ENCODE measurements at places on chromosomes 11 and 22.
A peak's percentile ranks its signal among the peaks of the same experiment; 100 is the strongest.

GRCh38 chr22:44887941-44888366 lies 121.9 kb downstream of the PHF21B start:
- no peak for DNase-seq

GRCh38 chr22:40107851-40108378 lies 69.8 kb upstream of the TNRC6B start:
- no peak for DNase-seq

DNA sequence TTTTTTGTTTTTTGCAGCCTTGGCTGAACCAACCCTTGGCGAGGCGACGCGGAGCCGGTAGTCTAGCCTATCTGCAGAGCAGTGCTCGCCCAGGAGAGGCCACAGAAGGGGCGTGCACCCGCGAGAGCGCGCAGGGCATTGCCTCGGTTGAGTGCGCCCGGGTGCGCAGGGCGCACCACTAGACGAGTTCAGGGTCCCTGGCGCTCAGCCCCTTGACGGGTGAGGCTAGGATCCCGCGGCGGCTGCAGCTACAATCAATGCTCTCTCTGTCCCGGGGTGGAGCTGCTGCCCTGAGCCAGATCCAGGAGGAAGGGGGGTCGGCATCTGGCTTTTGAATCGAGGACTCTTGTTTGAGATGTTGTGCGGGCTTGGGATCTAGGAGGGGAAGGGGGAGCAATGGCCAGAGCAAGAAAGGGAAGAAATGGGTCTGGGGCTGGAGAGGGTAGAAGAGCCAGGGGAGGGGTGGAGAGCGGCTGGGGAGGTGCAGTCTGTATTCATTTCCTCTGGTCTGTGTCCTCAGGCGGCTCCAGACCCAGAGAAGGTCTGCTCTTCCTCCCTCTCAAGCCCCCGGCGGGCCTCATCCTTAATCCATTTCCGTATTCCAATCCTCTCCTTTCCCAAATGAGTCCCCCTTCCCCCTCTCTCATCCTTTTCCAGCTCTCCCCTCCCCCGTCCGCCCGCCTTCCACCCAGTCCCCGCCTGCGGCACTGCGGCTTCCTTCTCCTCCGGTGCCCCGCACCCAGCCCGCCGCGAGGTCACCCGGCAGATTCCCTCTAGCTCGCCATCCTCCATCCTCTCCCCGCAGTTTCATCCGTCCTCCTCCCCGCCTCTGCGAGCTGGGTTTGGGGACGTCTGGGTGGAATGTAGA lies 797 bp downstream of the THY1 start:
- peak; percentile 36 for DNase-seq

- no peak for DNase-seq
These were observed 22.9 kb upstream of the ASPHD2 start for GRCh38 chr22:26406118-26406517.

GRCh38 chr22:50620593-50621355 lies 7.2 kb downstream of the ARSA start:
- DNase-seq: peak; percentile 82

DNA sequence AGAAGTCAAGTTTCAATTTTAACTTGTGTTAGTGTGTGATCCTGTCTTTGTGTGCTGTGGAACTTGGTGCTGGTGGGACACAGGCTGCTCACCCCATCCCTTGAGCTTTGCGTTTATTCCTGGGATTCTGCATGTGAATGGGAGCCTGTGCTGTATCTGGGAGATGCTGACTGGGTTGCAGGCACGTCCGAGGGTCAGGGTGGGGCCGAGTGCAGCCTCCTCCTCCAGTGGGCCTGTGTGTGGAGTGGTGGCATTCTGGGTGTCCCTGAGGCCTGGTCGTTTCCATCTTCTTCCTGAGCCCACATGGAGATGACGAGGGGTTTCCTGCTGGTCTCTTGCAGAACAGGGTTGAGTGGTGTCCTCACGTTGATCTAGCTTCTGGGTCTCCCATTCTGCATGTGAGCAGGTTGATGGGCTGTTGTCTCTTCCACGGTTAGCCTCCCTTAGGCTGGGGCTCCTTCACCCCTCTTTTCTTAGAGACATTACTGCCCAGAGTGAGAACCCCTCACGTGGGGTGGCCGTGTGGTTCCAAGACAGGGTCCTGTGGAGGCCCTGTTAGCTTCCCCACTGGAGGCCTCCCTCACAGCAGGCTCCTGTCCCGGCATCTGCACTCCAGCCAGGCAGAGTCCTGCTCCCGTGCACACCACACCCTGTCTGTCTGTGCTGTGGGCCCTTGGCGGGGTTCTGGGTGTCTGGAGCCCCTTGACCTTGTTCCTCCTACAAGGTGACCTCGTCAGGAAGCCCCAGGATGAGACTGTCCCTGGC lies 4.9 kb downstream of the PTDSS2 start:
- no peak for DNase-seq

DNA sequence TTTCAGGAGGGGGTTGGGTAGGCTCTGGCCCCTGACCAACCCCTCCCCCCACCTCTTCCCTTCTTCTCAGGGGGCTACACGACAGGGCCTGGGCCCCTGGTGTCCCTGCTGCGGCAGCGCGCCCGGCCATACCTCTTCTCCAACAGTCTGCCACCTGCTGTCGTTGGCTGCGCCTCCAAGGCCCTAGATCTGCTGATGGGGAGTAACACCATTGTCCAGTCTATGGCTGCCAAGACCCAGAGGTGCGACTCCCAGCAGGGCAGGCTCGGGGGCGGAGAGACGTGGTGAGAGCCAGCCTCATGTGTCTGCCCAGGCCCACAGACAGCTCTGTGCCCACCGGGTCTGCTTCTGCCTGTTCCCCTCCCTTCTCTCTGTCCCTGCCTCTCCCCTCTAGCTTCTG lies 7.6 kb upstream of the GALR3 start:
- no peak for DNase-seq

DNA sequence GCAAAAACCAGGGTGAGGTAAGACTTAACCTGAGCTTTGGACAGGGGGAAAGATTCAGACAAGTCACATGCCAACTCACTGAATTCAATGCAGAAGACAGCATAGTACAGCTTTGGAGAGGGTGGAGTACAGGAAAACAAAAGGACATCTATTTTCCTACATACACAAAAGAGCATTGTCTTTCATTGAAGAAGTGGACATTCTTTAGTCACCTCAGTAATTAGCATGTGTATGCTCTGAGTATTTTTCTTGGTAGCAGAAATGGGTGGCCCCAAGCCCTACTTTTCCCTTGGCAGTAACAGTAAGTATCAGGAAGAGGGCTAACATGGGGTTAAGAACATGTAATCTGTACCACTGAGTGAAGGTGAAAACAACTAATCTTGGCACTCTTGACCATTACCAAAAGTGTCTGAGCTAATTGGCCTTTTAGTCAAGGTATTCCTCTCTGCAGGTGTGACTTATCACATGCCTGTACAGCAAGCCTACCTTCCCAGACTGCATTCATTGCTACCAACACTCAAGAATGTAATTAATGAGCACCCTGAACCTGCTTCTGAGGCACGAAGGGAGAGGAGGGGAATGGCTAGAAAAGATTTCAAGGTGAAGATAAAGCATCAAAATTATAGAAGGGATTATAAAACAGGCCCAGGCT lies 33.9 kb downstream of the SYTL2 start:
- DNase-seq: no peak

GRCh38 chr22:43151251-43152002 lies at the start of gene TSPO:
Gene TSPO (plus strand): TSS chr22:43151559. CDS start chr22:43159239, 7,680 bp downstream.
- DNase-seq: peak; percentile 91

DNA sequence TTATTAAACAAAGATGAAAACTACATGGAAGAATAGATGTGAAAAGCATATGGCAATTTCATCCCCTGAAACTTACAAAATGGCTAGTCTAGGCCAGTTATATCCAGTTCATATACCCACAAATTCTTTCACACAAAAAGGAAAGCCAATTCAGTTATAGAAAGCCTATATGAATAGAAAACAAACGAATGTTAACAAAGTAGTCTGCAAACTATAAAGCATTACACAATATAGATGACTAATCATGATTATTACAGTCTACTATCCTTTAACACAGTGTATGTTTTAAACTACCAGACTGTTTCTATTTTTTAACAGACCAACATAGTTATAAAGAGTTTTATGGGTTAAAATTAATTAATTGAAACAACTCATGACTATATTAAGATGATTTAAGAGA lies 12.1 kb downstream of the DCUN1D5 start:
- no peak for DNase-seq

GRCh38 chr11:92122561-92122960 lies 102.1 kb upstream of the FAT3 start:
- DNase-seq: no peak

GRCh38 chr11:6248248-6248647 lies 9.4 kb downstream of the CNGA4 start:
- no peak for DNase-seq

- no peak for DNase-seq
These were observed 22.3 kb upstream of the MICAL2 start for GRCh38 chr11:12088047-12088481.

- peak; percentile 91 for DNase-seq
These were observed 2.5 kb downstream of the TCN2 start for GRCh38 chr22:30609260-30610185.

- no peak for DNase-seq
These were observed 8.2 kb upstream of the PLA2G3 start for GRCh38 chr22:31148488-31148887.

- no peak for DNase-seq
These were observed 2.8 kb downstream of the PARVB start for GRCh38 chr22:44026630-44027511.

DNA sequence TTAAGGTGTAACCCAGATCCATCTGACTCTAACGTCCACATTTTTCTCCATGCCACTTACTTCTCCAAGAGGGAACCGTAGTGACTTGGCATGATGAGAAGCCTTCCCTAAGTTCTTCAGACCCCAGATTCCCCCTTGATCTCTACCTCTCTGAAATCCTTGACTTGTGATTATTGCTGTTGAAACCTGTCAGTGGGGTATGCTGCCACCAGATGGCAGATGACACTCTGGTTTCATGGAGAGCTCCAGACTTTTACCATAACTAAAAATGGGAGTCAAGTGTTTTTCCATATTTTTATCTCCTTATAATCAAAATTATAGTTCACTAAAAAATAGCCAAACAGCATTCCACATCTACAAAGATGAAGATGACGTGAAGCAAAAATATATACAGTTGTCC lies 504.2 kb downstream of the SOX6 start:
- no peak for DNase-seq

GRCh38 chr22:41539146-41540005 lies 4.9 kb downstream of the POLR3H start:
- DNase-seq: no peak

- DNase-seq: no peak
These were observed 26.2 kb upstream of the GAL start for GRCh38 chr11:68658097-68658496.

DNA sequence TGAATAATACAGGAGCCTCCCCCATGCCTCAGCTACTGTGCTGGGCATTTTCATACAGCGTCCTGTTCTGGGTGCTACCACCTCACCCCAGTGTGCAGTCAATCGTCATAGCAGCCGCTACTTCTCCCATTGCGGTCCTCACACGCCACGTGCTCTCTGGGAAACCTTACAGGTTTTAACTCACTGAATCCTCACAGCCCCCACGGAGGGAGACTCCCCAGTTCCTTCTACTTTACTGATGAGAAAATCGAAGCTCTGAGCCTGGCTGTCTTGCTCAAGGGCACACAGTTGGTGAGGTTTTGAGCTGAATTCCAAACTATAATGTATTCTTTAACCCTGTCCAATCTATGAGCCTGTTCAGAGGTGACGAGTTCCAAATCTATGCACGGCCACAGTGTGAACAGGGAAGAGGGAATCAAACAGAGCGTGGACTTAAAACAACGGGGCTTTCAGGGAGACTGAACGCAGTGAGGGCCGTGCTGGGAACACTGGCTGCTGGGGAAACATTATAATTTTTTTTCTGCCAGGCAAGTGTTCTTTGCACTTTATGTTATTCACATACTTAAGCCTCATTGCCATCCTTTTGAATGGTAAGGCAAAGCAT lies 421.5 kb downstream of the BRD1 start:
- no peak for DNase-seq

DNA sequence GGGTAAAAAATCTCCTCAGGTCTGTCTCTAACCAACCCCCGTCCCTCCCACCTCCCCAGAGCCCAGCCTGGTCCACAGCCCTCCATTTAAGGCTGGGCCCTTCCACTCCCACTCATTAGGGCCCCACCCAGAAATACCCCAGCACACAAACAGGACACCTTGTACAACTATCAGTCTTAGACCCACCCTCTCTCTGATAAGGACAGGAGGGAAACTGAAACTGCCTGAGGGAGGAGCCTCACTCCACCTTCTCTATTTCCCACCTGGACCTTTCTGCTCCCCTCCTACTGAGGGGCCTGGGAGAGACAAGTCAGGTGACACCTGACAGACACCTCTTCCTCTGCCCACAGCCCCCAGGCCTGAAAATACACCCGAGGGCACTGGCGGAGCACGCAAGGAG lies 90.2 kb downstream of the PLEKHA7 start:
- DNase-seq: no peak

DNA sequence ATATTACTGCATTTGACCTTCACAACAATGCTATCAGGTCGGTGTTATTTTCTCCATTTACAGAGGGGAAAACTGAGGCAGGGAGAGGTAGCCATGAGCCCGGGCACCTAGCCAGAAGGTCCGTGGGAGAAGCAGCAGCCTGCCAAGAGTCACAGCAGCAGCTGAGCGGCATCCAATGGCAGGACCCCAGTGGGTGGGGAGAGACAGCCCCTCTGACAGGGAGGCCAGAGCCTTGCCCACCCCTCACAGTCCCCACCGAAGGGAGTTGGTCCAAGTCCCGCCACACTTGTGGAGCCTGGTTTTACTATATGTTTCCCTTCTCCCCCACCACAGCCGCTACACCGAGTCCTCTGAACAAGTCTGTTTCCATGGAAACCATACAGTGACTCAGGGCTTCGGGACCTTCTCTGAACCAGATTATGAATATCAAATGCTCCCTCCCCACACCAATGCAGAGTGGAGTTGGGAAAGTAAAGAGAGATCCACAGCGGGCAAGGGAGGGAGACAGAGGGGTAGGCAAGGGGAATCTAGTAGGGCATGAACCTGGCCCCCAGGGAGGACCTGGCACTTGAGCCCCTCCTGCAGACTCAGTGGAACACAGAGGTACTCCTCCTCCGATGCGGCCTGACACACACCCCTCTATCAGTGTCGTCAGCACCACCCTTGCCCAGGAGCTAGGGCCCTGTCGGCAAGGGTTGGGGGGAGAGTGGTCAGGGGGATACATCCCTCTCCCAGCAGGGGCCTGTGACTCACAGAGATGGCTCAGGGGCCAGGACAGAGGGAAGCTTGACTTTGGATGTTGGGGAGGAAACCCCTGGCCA lies 2.5 kb downstream of the CHST1 start:
- DNase-seq: peak; percentile 80

GRCh38 chr22:24521791-24522245 lies 26.7 kb downstream of the UPB1 start:
- peak; percentile 89 for DNase-seq

- no peak for DNase-seq
These were observed 245.0 kb downstream of the KIRREL3 start for GRCh38 chr11:126755526-126755925.

- no peak for DNase-seq
These were observed 63.5 kb downstream of the CEP164 start for GRCh38 chr11:117391181-117391580.
